ENCODE measurements at places on chromosomes 3 and 15.

DNA sequence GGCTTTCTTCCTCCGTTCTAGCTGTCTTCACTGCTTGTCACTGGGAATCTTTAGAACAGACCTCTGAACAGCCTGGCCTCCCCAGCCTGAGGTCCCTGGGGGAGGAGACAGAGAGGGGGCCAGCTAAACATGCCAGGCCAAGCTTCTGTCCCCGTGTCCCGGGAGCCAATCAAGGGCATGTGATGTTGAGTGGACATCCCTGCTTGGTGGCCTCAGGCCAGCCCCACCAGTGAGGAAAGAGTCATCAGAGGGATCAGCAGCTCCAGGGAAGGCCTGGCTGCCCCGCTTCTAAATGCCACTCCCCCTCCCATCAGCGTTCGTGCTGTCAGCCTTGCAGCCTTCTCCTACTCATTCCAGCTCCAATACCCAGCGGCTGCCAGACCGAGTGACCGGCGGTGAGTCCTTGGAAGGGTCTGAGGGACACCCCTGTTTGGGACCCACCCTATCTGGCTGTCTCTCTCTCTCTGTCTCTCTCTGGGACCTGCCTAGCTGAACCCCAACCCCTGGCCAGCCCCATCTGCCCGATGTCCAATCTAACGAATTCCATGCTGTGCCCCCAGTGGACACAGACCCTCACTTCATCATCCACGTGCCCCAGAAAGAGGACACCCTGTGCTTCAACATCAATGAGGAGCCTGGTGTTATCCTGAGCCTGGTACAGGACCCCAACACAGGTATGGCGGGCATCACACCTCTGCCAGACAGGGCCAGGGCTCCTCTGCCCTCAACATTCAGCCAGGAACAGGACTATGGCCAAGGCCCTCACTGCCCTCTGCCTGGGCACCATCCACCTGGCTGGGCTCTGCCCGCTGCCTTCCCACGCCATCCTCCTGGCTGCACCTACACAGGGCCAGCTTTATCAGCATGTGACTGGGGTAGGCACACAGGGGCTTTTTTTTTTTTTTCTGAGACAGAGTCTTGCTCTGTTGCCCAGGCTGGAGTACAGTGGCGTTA lies 6.6 kb upstream of the ITIH3 start:
- DNase-seq: no peak

GRCh38 chr3:145767909-145768308 lies 393.1 kb downstream of the PLOD2 start:
- no peak for DNase-seq

- no peak for DNase-seq
Measured at GRCh38 chr15:32838820-32839219, 121.0 kb downstream of the GREM1 start.

DNA sequence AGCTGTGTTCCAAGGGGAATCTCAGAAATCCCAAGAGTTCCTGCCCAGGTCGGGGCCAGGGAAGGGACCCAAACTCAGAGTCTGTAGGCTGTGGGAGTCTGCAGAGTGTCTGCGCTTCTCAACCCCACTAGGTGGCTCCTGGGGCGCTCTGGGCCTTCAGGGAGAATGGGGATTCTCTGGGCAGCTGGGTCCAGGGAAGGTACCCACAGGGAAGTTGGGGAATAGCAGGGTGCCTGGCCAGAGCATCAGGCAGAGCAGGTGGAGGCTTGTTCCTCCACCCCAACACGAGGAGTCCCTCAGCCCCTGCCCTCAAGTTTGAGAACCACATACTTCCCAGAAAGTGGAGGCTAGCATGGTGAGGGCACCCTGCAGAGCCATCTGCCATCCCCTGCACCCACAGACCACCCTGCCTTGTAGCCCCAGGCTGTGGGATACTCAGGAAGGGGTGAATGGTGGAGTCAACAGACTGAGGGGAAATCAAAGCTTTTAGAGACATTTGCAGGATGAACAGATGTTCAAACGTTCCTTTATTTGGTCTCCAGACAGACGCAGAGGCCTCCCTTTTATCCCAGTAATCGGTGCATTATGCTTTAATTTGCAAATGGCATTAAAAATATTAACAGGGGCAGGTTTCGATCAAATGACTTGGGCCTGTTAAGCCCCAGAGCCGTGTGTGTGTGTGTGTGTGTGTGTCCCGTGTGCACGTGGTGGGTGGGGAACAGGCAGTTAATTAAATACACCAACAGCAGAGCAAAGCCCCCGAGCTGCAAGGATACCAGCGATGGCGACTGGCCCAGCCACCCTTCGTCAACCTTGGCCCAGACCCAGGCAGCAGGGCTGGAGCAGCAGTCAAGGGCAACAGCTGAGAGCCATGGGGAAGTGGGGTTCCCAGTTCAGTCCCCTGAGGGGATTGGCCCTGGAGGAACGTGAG lies 57.7 kb downstream of the DNAJB8 start:
- peak; percentile 68 for DNase-seq

DNA sequence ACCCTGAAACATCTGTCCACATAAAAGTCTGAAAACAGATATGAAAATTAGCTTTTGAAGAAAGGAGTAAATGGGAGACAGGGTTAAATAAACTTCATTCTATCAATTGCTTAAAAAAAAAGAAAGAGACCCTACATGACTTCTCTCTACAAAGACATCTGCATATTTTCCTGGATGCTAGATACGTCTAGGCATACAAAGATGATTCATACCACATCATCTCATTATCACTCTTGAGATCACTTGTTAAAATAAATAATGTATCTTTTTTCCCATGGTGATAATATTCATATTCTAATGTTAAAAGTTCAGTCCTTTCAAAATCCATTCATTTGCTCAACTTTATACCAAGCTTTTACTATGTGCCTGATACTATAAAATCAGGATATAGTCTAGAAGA lies 295.8 kb downstream of the MAGI1 start:
- DNase-seq: no peak

DNA sequence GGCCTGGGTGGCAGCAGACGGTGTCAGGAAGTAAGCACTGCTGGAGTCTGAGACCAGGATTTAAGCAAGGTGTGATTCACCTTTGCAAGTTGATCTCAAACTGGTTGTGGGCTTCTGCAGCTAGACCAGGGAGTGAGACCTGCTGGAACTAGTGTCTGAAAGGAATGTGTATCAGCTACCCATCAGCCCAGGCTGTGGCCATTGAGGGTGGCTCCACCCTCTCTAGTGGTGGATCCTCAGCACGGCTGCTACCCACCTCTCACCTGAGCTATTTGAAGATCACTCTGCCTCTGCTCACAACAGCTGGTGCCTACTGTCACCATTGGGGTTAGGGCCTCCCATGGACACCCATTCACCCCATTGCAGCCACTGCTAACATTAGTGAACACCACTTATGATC lies 140.3 kb upstream of the DCBLD2 start:
- DNase-seq: no peak

DNA sequence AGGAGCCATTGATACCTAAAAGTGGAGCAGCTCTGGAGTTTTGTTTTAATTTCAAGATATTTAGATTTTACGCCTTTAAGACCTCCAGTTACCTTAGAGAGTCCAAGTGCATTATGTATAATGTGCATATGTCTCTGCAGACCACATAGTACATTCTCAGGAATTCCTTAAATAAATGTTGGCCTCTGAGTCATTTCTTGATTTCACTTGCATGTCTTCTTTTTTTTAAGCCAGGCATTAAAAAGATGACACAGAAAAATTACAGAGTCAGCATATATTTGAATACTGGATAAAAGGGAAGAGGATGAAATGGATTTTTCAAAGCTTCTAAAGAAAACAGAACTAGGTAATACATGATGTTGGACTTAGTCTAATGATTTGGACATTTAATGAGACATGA lies 125.2 kb downstream of the TMCO5A start:
- DNase-seq: no peak

- no peak for DNase-seq
Measured at GRCh38 chr3:138060792-138061191, 50.8 kb downstream of the CLDN18 start.

Data from tongue (tissue), 3 donors.